ENCODE measurements at places on chromosomes 2 and 18.
A peak's percentile ranks its signal among the peaks of the same experiment; 100 is the strongest.

DNA sequence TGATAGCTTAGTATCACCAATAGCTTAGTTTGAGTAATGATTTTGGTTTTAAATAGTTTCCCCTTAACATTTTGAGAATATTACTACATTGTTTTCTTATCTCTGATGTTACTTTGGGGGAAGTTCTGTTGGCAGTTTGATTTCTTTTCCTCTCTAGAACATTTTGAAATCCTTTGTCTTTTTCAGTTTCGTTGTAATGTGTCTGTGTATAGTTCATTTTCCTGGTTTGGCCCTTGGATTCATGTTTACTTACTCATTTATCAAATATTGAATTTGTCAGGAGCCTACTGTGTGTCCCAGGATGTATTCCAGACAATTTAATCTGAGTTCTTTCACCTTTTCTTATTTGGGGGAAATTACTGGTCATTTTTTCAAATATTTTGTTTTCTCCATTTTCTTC lies 16.7 kb downstream of the ANKRD12 start:
- DNase-seq, result no peak

DNA sequence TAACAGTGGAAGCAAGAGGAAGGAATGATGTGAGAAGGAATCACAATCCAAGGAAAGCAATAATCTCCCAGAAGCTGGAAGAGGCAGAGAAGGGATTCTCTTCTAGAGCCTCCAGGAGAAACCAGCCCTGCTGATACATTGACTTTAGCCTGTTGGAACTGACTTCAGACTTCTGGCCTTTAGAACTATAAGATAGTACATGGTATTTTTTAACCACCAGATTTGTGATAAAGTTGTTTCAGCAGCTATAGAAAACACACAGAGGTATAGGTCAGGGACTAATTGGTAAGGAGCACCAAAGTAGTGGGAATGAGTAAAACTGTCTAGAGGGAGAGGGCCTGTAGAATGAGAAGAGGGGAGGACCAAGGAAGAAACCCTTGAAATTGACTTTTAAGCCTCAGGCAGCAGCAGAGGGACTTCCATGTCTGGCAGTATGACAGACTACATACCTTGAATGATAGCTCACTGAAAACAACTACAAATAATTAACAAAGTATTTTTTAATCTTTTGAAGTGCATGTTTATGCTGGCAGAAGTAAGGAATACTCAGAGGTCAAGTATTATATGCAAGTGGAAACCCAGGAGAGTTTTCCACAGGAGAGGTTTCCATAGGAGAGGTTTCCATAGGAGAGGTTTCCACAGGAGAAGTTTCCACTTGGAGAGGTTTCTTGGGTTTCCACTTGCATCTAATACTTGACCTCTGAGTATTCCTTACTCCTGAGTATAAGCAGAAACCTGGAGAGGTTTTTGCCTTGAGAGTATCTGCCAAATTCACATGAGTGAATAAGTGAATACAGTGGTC lies 33.8 kb upstream of the TMEM17 start:
- no peak for DNase-seq

GRCh38 chr2:47310801-47311560 lies 92.0 kb upstream of the MSH2 start:
- no peak for DNase-seq

DNA sequence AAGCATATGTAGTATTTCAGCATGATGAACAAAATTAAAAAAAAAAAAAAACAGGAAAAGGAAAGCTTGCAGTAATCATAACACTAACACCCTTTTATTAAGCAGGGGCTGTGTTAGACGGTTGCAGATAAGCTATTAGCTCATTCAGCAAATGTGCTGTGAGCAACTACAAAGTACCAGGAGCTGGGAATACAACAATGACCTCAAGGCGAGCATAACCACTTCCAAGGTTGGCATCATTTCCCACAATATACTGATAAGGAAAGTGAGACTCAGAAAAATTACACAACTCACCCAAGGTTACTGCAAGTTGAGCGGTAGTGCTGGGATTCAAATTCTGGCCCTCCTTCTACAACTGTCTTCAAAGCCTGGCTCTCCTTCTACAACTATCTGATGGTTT lies 38.2 kb upstream of the ACTR3 start:
- DNase-seq, result no peak

DNA sequence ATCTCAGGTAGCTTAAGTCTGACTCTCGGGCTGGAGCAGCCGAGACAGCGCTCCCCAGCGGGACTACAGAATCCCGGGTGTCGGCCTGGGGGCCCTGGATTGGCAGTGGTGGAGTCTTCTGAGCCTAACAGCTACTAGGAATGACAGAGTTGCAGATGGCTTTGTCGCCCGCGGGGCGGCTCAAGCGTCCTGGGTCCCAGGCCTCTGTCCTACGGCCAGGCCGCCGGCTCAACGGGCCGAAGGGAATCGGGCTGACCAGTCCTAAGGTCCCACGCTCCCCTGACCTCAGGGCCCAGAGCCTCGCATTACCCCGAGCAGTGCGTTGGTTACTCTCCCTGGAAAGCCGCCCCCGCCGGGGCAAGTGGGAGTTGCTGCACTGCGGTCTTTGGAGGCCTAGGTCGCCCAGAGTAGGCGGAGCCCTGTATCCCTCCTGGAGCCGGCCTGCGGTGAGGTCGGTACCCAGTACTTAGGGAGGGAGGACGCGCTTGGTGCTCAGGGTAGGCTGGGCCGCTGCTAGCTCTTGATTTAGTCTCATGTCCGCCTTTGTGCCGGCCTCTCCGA lies 8.8 kb downstream of the SIX2 start:
- DNase-seq, result no peak

GRCh38 chr2:27663285-27664153 lies at the start of the genes SLC4A1AP and SUPT7L:
Gene SLC4A1AP (plus strand): TSS chr2:27663889. CDS start chr2:27663915, 26 bp downstream.
Gene SUPT7L (minus strand): TSS chr2:27663614. CDS start chr2:27662192, 1,422 bp downstream.
- peak; percentile 76 for DNase-seq
